ENCODE measurements at places on chromosomes 2 and 18. TPM values are rescaled to one million over a fixed set of nuclear protein-coding genes. Genes with fewer than 3 reads are reported as not detected.

DNA sequence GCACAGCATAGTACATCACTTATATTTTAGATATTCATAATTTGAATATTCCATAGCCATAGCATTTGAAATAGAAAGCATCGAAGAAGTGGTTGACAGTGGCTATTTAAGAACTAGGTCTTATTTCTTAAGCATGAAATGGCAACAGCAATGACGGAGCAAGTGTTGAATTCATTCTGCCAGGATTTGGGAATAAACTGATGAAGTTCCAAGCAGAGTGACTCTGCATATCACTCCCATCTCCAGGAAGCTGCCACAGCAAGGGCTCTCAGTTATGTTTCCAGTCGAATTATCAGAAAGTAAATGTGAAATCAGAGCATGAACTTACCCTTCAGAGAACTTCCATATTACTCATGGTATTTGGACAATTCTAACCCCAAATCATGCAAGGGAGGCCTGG, 208.1 kb downstream of the IKZF2 start:
- no peak overlapping the region for H3K4me3 ChIP-seq
- DNase-seq = no peak
- H3K27me3 ChIP-seq = no peaks in the 10 kb centered on the region

- H3K4me1 ChIP-seq = peaks cover 23% of the 10 kb centered on the region
- peak overlapping the region; percentile 54 for H3K27ac ChIP-seq
- no peaks in the 10 kb centered on the region for H3K27me3 ChIP-seq
- H3K4me3 ChIP-seq = no peak overlapping the region
- no peaks in the 10 kb centered on the region for H3K36me3 ChIP-seq
Measured at GRCh38 chr2:44244135-44244871, 31.0 kb upstream of the SLC3A1 start.

- H3K36me3 ChIP-seq = no peaks in the 10 kb centered on the region
- H3K27me3 ChIP-seq = no peaks in the 10 kb centered on the region
- no peaks in the 10 kb centered on the region for H3K4me1 ChIP-seq
- peak; percentile 47 for DNase-seq
Measured at GRCh38 chr2:121234144-121234543, 50.9 kb downstream of the TFCP2L1 start.

DNA sequence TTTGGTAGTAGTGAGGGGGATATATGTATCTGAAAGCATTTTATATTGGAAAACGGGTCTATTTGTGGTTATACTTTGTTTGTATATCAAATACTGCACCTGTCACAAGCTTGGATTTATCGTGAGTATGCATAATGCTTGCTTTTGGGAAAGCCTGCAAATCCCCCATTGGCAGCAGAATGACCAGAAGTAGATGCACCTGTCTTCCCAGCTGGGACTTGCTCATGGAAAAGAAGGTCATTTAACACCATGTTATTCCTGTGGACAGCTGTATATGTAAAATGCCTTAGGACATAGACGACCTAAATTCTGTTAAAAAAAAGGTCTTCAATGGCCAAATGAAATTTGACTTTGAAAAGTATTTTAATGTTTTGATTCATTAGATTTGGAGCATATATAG, 599.4 kb downstream of the XIRP2 start:
- H3K27me3 ChIP-seq = no peaks in the 10 kb centered on the region
- H3K4me3 ChIP-seq = no peak overlapping the region
- no peaks in the 10 kb centered on the region for H3K36me3 ChIP-seq
- no peaks in the 10 kb centered on the region for H3K4me1 ChIP-seq
- H3K27ac ChIP-seq = no peak overlapping the region

- peaks cover 64% of the 10 kb centered on the region for H3K27me3 ChIP-seq
- DNase-seq = peak; percentile 81
- H3K4me1 ChIP-seq = peaks cover 99% of the 10 kb centered on the region
- peak overlapping the region; percentile 89 for H3K4me3 ChIP-seq
- H3K27ac ChIP-seq = peak overlapping the region; percentile 90
Measured at GRCh38 chr2:96867756-96868554, 1.9 kb downstream of the SEMA4C start.

DNA sequence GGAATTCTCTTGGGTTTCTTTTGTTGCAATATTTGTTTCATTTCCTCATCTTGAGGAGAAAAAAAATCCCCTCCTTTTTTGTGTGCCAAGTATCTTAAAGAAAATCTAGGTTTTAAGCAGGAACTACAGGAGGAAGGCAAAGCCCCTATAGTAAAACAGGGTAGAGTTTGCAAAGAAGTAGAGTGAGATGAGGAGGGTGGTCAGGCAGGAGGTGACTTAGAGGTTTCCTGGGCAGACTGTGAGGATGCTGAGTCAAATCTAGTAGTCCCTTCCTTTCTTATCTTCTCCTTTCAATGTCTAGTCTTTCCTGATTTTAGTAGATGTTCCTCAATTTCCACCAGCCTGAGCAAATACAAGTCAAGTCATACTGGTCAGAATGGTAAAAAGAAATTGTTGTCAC, 222.5 kb downstream of the PMAIP1 start:
- H3K4me3 ChIP-seq = no peak overlapping the region
- no peak overlapping the region for H3K27ac ChIP-seq
- no peaks in the 10 kb centered on the region for H3K36me3 ChIP-seq
- no peaks in the 10 kb centered on the region for H3K27me3 ChIP-seq

GRCh38 chr2:236888794-236889780, 196.6 kb upstream of the COPS8 start:
- no peaks in the 10 kb centered on the region for H3K36me3 ChIP-seq
- no peaks in the 10 kb centered on the region for H3K27me3 ChIP-seq
- H3K4me1 ChIP-seq = peaks cover 17% of the 10 kb centered on the region
- no peak overlapping the region for H3K27ac ChIP-seq
- H3K4me3 ChIP-seq = no peak overlapping the region

GRCh38 chr2:204795156-204795555, 249.9 kb downstream of the PARD3B start:
- DNase-seq = no peak
- no peaks in the 10 kb centered on the region for H3K4me1 ChIP-seq
- H3K4me3 ChIP-seq = no peak overlapping the region
- H3K36me3 ChIP-seq = no peaks in the 10 kb centered on the region
- no peak overlapping the region for H3K27ac ChIP-seq

DNA sequence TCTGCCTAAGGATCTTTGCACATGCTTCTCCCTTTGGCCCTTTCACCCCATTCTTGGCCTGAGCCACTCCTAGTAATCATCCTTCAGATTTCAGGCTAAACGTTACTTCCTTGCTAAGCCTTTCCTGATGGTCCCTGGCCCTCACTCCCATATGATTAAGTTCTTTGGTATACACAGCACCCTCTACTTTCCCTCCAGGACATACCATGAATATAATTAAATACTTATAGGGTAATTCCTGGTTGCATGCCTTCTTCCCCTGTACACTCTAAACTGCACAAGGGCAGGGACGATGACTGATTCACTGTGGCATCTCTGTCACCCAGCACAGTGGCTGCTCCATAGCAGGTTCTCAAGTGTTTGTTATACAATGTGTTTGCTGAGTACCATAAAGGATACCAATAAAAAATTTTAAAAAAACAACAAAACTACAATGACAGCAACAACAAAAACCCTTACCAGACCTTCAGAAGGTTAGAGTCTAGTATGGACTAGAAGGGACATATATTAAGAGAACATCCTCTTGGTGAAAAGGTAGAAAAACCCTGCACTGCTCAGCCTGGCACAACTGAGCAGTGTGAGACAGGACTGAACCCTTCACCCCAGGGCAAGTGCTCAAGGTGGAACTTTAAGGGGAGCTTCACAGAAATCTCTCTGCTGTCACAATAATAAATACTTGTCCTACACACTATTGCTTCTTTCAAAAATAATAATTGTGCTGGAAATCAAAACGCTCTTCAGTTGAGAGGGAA, 76.2 kb downstream of the AAK1 start:
- H3K27me3 ChIP-seq = no peaks in the 10 kb centered on the region
- H3K4me3 ChIP-seq = no peak overlapping the region
- DNase-seq = no peak
- H3K4me1 ChIP-seq = no peaks in the 10 kb centered on the region

DNA sequence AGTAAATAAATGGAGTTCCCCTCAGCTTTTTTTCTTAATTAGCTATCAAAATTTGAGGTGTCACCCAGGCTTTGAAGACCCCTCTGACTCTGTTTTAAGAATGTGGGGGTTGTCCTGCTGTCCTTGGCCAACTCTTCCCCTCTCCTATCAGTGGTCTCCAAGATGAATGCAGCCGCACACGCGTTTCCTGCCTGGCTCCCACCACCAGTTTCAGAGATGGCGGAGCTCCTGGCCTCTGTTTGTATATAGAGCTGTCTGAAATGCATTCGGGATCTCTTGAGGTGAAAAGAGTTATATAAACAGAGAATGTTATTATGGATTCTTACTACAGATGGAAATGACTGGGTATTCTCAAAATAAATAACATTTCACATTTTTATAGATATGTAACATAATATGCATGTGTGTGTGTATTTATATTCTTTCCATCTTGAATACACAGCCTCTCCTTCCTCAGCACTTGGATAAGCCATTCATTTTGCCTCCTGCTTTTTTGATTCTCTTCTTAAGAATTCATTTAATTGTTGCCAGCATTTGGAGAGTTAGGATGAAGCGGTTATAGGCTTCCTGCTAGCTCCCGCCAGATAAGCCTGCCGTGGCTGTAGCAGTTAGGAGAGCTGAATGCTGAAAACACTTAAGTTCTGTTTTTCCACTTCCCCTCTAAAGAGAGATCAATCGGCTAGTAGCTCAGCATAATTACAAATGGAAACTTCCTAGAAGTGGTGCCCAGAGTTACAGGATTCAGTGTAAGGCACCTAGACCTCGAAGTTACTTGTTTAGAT, 659.3 kb upstream of the FANCL start:
- H3K27ac ChIP-seq = no peak overlapping the region
- no peaks in the 10 kb centered on the region for H3K27me3 ChIP-seq
- H3K4me1 ChIP-seq = no peaks in the 10 kb centered on the region
- no peak for DNase-seq
- no peak overlapping the region for H3K4me3 ChIP-seq

- H3K4me3 ChIP-seq = no peak overlapping the region
- no peaks in the 10 kb centered on the region for H3K36me3 ChIP-seq
- no peak overlapping the region for H3K27ac ChIP-seq
Measured at GRCh38 chr18:8871489-8871888, 166.1 kb downstream of the MTCL1 start.

DNA sequence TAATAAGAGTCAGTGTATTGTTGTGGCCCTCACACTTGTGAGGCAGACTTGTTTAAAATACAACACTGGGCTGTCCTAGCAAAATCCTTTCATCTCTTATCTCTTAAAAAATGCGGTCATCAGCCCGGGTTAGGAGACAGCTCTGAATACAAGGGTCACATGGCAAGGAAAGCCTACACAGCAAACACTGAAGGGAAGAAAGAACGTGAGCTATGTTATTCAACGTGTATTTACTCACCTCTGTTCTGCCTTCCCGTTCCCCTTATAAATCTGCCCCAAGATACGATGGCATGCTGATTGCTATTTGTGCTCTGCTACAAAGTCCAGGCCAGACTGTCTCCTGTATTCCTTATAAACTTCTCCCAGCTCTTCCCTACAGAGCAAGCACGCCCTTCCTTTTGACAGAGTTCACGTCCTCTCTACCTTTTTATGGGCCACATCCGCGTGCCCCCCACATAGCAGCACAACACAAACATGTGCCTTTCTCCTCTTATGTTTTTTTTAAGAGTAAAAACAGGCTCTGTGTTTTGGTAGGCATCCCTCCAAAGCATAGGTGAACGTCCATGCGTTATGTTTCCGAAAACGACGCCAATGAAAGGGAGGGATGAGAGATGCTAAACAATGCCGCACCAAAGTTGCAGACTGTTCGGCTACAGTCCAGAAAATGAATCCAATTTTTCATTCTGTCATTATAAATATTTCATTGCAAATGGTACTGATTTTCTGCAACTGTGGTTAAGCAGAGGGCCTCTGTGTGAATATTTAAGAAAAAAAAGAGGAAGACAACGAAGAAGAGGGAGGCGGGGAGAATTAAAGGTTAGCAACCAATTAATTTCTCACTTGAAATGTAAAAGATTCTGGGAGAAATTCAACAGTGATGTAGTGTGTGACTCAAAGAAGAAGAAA, 274.7 kb downstream of the ZNF521 start:
- H3K36me3 ChIP-seq = no peaks in the 10 kb centered on the region
- no peaks in the 10 kb centered on the region for H3K4me1 ChIP-seq
- no peak overlapping the region for H3K27ac ChIP-seq

- H3K4me1 ChIP-seq = no peaks in the 10 kb centered on the region
- no peak overlapping the region for H3K27ac ChIP-seq
- no peaks in the 10 kb centered on the region for H3K27me3 ChIP-seq
- no peaks in the 10 kb centered on the region for H3K36me3 ChIP-seq
- H3K4me3 ChIP-seq = no peak overlapping the region
- DNase-seq = no peak
Measured at GRCh38 chr2:209663139-209663538, 108.5 kb upstream of the UNC80 start.

- no peak overlapping the region for H3K4me3 ChIP-seq
- no peaks in the 10 kb centered on the region for H3K4me1 ChIP-seq
- H3K27ac ChIP-seq = no peak overlapping the region
- H3K36me3 ChIP-seq = no peaks in the 10 kb centered on the region
- H3K27me3 ChIP-seq = no peaks in the 10 kb centered on the region
Measured at GRCh38 chr2:216619411-216620393, 13.5 kb upstream of the IGFBP2 start.

Gene RIT2
- total RNA-seq = not detected

Gene IL36A
- not detected for total RNA-seq

Gene SPDYA
- total RNA-seq = 2.4 TPM

Gene MAL
- total RNA-seq = 15.2 TPM

Gene DQX1
- 0.50 TPM for total RNA-seq

Gene ARHGAP25
- total RNA-seq = 136 TPM

Data from spleen (tissue), 13 donors.